ENCODE measurements at places on chromosomes 4 and X.

GRCh38 chr4:80619070-80619674 is 283.6 kb downstream of the CFAP299 start:
- DNase-seq: no peak

DNA sequence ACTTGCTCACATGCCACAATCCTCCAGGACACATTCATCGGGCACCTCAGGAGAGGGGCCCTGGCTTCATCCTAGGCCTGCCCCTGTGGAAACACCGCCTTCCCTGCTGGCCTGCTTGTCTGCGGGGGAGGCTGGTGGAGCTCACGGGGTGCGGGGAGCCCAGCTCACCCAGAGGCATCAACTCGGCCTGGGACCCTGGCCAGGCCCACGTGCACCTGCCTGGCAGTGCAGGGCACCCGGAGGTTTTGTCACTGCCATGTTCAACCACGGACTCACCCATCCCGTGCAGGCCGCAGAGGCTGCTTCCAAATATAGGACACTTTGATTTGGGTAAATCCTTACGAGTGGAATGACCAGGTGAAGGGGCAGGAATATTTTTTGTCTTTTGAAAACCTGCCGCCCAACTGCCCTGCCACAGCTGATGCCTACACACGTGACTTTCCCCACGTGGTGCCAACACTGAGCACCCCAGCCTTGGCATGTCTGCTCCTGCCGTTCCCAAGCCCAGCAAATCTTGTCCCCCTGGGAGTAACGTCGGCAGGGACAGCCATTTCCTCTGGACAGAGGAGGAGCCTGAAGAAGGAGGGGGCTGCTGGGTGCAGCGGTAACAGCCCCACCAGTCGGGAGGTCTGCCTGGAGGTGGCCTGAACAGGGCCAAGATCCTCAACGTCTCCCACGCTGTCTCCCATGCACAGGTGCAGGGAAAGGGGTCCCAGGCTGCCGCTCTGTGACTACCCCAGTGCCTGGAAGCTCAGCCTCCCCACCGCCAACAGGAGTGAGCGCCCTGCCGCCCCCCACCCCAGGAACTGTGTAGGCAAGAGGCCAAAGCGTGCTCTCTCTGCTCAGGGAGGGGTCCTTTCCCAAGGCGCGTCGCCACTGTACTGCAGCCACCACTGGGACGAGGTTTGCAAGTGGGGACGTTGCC is 8.5 kb downstream of the MXD4 start:
- no peak for DNase-seq

DNA sequence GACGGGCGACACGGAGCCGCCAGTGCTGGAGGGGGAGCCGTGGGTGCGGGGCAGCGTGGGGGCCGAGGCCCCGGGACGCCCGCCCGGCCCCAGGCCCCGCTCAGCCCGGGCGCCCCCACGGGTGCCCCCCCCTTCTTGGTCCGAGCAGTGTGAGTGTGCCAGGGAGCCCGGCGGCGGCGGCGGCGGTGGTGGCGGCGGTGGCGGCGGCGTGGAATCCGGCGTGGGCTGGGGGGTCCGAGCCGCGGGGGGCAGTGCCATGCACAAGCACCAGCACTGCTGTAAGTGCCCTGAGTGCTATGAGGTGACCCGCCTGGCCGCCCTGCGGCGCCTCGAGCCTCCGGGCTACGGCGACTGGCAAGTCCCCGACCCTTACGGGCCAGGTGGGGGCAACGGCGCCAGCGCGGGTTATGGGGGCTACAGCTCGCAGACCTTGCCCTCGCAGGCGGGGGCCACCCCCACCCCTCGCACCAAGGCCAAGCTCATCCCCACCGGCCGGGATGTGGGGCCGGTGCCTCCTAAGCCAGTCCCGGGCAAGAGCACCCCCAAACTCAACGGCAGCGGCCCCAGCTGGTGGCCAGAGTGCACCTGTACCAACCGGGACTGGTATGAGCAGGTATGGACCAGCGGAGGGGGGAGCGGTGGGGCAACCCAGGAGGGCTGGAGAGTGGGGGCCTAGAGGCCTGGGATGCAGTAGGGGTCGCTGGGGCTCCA is 466 bp downstream of the DLG3 start:
- no peak for DNase-seq

DNA sequence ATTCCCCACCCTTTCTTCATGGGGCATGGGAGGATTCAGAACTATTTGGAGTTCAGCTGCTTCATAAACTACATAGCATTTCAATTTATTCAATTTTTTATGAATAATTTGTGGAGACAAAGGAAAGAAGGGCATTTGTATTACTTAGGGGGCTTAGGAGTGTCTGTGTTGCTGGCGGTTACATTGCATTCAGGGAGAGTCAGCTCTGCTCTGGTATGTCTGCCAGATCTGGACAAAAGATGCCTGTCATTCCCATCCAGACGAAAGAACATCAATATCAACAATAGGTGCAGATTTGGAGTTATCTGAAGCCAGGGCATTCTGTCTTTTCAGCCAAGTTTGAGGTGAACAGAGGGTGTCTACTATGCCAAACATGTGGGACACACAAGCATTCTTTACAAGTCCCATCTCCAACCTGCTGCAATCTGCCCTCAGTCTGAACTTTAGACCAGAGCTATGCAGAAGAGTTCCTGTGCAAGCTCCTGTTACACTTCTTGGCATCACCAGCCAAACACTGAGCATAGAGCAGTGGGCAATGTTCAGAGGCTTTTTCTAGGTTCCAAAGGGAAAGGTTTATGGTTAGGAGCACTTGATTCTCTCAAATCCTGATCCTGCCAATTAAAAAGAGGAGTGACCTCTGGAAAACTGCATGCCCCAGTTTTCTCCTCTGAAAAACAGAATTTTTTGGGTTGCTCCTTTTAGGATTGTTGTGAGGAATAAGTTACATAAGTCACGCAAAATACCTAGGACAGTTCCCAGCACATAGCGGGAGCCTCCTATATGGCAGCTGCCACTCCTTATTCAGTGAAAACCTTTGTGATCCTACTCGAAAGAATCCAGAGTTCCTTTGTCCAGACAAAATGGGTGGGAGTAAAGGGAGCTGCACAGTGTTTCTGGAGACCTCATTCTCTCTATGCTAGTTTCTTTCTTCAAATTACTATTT is 719.5 kb upstream of the SLIT2 start:
- no peak for DNase-seq

DNA sequence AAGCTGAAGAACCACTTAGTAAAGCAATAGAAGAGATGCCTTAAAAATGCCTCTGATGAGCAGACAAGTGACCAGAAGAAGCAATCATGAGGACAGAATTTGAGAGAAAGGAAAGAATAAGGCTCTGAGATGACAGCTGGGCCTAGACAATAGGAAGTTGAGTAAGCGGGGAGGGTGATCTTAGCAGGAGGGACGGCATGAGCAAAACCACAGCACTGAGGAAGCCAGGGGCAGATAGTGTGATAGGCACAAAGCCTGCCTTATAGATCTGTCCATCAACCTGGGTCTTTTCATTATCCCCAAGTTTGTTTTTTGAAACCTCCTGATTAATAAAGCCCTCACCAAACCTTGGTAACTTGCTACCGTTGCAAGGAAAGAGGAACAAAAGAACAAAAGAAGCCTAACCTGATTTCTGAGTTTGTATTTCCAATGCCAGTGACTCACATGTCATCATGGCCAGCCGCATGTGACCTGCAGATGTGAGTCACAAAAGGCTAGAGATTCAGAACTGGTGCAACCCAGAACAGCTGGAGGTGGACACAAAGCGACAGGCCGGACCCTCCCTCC is 55.7 kb upstream of the PPARGC1A start:
- no peak for DNase-seq

GRCh38 chrX:24668111-24668510 is 21.0 kb upstream of the PCYT1B start:
- no peak for DNase-seq

- DNase-seq: no peak
These were observed 355 bp downstream of the SCML1 start for GRCh38 chrX:17737710-17737985.

- no peak for DNase-seq
These were observed 15.3 kb downstream of the CPZ start for GRCh38 chr4:8607603-8608481.

- no peak for DNase-seq
These were observed 276.2 kb upstream of the KLF3 start for GRCh38 chr4:38387819-38388218.

GRCh38 chr4:128757712-128758111 is 51.8 kb upstream of the JADE1 start:
- DNase-seq: no peak

DNA sequence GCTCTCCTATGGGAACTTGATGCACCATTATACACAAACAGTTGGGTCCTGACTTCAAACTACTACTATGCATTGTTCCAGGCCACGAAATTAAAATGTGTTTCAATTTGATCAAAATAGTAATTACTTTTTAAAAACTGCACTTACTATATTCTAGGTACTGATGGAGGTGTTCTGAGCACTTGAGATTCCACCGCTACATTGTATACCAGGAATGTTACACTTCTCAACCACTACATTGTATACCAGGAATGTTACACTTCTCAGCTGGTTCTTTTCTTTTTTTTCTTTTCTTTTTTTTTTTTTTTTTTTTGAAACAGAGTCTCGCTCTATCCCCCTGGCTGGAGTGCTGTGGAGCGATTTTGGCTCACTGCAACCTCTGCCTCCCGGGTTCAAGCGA is 77.9 kb downstream of the ELOVL6 start:
- no peak for DNase-seq

- DNase-seq: no peak
These were observed 488.8 kb upstream of the CPEB2 start for GRCh38 chr4:14513471-14513870.

DNA sequence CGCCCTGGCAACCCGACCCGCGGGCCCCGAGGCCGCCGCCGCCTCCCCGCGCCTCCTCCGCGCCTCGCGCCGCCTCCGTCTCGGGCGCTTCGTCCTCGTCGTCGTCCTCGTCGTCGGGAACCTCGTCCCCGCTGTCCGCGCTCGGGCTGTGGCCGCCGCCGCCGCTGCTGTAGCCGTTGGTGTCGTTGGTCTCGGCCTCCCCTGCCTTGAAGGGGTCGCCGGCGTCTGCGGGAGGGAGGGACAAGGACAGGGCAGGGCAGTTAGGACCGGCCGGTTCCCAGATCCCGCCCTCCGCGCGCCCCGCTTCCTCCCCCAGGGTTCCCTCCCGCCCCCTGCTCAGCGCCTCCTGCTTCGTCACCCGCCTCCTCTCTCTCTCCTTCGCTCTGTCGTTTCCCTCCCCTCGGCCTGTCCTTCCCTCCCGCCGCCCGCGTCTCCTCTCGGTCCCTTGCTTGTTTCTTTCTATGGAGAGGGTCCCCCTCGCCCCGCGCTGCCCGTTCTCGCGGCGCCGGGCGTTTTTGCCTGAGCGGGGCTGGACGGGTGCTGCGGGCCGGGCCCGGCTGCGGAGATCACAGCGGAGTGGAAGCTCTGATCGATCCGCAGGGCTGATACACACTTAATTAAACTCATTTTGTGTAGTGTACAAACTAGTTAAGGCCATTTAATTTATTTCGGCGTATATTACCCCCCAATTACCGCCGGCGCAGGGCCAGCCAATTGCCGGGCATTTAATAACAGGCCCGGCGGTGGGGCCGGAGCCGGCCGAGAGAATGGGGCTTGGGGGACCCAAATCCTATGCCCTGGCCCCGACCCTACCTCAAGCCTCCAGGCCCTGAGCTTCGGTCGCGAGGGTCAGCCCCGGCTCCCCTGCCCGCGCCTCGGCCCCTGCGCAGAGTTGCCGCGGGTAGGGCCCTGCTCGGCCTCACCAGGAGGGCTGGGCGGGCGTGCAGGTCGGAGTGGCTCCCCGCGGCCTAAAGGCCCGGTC is 2.4 kb downstream of the NKX1-1 start:
- no peak for DNase-seq

- DNase-seq: no peak
These were observed 19.7 kb upstream of the AMELX start for GRCh38 chrX:11273544-11273943.

DNA sequence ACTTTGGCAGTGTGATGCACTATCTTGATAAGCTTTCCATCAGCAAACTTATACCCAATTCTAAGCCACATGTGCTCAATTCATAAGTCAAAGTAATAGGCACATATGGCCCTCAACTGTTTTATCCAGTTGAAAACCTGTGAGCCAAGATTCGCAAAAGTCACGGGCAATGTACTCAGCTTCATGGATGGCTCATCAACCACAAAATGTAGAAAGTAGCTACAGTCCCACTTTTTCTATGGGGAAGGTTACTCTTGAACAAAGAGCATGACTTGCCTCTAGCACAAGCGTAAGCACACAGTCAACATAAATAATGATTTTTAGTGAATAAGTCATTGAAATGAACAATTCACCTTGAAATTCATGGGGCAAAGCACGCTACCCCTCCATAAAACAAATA is 25.1 kb upstream of the DDX53 start:
- no peak for DNase-seq

DNA sequence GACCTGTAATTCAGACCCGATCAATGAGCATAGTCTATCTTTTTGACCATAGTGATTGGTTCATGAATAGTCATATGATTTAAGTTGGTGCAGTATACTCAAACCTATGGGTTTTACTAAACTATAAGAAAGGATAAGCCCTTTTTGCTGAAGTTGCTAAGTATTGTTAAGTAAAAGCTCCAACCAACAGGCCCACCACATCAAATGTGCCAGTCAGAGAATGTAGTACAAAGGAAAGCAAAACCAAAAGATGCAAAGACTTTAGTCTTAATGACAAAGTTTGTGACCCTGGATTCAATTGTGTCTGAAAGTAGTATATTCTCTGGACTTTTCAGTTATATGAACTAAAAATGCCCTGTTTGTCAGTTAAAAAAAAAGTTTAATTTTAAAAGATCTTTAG is 208.1 kb upstream of the TET2 start:
- no peak for DNase-seq

GRCh38 chr4:150976478-150977118 is 38.5 kb downstream of the LRBA start:
- DNase-seq: no peak

DNA sequence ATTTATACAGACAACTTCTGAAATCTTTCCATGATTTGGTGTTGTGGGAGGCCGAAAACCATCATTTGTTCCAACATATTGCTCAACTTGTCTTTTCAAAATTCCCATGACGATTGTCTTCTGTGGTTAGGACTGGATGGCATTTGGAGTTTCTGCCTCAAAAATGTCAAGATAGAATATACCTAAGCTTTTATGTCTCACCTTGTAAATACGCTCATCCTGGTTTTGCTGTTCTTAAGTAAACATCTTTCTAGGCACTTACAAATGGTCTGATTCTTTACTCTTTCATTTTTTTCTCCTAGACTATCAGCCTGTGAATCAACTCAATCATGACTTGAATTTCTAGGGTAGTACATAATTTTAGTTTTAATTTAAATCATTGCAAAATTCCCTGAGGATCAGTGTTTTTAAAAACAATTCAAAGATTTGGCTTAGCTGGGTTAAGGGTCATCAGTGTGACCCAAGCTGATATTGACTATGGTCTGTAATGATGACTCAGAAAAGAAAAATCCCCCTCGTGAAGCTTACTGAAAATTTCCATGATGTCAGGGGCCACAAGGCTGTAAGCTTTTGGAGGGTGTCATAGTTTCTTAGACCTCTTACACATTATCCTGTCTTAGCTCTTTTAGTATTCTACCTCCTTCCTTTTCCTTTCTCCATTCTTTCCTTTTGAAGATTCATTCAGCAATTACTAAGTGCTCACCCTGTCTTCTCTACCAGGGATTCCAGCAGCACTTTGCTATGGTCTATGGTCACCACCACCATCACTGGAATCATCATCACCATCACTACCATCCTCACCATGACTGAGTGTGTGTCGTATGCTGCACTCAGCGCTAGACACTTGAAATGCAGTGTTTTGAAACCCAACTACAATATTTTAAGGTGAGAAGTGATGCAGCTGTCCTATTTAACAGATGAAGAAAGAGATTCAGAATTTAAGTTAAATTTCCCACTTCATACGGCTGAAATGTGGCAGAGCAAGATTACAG is 124.4 kb downstream of the CPE start:
- no peak for DNase-seq

- DNase-seq: no peak
These were observed 116.7 kb upstream of the PDE5A start for GRCh38 chr4:119745351-119745750.

GRCh38 chr4:122583906-122584305 is 37.0 kb downstream of the IL21 start:
- no peak for DNase-seq
